Activated naive CD4-positive, alpha-beta T cell treated with anti-CD3 and anti-CD28 coated beads, Interleukin-2, amount 50 U/mL, for 72 hours (primary cell): ENCODE measurements at places on chromosomes 13 and 19. TPM values are rescaled to one million over a fixed set of nuclear protein-coding genes. Genes with fewer than 3 reads are reported as not detected.

ZNF536 gene
- total RNA-seq = not detected

GRCh38 chr13:43170506-43170905 is 147.1 kb downstream of the DNAJC15 start:
- DNase-seq = no peak

DNA sequence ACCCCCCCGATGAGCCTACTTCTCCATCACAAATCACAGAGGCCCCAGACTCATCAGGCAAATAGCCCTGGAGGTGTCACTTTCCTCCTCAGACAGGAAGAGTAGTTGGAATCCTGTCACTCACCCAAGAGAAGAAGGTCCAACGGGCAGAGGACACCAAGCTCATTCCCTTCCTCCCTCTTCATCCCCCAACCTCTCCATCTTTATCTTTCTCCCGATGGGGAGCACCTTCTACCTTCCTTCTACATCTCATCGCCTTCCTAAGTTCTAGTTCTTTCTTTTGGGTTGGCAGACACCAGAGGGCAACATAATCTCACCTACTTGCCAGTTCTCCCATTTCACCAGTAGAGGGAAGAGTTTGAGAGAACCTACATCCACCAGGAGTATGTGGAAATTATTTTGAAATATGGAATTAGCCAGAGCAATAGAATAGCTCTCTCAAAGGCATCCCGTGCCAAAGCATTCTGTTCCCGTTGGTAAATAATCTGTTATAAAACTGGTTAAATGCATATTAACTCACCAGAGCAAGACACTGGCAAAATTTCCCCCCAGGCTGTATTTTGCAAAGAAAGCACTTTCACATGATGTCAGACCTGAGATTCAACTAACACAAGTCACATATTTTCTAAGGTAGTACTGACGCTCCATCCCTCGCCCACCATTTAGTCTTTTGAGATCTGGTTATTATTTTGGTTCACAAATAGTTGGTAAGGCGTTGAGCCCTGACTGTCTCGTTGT is 55.0 kb downstream of the ZIC5 start:
- no peak for DNase-seq

- DNase-seq = peak; percentile 14
These were observed 174.6 kb downstream of the ITGBL1 start for GRCh38 chr13:101626925-101627555.

DNA sequence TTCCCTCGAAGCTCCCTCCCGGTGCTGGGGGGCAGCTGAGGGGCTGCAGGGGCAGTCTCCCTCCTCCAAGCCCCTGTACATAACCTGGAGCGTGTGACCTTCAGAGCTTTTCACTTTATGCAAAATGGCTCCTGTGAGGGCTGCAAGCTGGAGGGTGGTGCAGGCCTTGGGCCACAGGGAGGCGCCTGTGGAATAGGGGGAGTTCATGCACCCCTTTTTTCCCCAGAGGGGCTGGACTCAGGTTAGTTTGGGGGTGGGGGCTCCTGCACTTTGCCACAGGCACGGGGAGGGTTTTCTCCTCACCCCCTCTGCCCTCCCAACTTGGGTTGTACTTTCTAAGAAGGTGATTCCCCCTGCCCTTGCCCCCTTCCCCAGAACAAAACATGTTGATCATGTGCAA is 6.6 kb upstream of the PRR19 start:
- no peak for DNase-seq
